ENCODE measurements at places on chromosomes 13 and 19.
A peak's percentile ranks its signal among the peaks of the same experiment; 100 is the strongest.

DNA sequence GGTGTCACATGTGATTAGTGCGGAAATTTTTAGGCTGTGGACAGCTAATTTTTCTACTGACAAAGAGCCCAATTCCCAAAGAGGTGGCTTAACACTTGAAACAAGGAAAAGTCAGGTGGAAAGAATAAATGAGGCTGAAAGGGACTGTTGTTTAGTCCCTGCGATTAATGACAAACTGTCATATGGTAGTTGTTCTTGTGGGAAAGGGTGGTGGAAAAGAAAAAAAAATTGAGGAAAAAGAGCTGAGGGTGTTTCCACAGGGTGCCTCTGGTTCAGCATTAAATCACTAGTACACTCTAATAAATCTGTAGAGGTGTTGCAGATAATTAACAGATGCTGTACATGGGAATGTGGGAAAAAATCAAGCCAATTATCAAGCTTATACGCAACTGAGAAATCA lies 300.7 kb downstream of the DNAJC15 start:
- no peak for DNase-seq

DNA sequence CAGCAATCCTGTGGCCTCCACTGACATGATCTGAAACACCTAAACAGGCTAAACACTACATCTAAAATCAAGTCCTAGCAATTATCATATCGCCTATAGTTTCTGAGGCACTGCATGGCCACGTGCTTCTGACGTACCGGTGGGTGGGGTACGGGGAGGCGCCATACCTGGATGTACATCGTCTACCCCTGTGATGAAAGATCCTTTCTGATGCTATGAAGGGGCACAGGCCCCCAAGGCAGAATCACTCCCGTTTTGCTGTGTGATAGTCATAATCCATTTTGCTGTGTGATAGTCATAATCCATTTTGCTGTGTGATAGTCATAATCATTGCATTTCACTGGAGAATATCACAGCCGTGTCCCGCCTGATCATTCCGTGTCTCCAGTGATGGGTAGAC lies 118.7 kb upstream of the SOX1 start:
- no peak for DNase-seq

DNA sequence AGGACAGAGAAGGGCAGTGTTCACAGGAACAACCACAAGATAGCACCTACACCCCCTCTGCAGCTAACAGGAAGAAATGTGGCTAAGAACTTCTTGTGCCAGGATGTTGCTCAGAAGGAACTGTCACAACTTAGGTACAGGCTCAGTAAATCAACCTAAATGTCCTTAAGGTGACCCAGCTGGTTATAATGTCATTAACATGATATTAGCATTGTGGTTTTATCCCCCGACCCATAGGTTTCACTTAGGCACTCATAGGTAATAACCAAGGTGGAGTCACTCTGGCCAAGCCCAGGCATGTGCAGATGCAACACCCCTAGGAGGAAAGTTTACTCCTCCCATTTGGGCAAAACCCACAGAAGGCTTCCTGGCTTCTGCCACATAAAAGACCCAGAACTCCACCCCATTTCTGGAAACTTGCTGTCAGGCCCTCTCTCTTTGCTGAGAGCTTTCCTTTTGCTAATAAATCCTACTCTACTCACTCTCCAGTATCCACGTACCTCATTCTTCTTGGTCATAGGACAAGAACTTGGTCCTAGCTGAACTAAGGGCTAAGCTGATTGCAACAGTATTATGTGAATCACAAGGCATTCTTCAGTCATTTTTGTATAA lies 951.3 kb downstream of the SLITRK5 start:
- no peak for DNase-seq

DNA sequence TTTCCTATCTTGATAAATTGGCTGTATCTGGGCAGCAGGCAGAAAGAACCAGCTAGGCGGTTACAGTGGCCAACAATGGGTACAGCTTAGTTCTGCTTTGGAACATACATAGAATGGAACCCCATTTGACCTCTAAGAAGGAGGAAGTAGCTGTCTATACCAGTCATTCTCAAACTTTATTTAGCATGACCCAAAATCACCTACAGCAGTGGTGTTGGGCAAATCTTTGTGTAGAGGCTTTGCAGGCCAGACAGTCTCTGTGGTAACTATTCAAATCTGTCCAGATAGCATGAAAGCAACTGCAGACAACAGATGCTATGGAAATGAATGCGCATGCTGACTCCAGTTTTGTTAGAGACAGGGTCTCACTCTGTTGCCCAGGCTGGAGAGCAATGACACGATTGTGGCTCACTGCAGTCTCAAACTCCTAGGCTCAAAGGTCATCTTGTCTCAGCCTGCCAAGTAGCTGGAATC lies 12.0 kb upstream of the KCNC3 start:
- DNase-seq, result no peak

- no peak for DNase-seq
Measured at GRCh38 chr13:76481738-76482137, 404.5 kb downstream of the KCTD12 start.

- peak; percentile 34 for DNase-seq
Measured at GRCh38 chr13:77810430-77810829, 108.2 kb downstream of the EDNRB start.
